HuH-7.5 (cell line): ENCODE measurements at places on chromosomes 6 and 20.
A peak's percentile ranks its signal among the peaks of the same experiment; 100 is the strongest.

DNA sequence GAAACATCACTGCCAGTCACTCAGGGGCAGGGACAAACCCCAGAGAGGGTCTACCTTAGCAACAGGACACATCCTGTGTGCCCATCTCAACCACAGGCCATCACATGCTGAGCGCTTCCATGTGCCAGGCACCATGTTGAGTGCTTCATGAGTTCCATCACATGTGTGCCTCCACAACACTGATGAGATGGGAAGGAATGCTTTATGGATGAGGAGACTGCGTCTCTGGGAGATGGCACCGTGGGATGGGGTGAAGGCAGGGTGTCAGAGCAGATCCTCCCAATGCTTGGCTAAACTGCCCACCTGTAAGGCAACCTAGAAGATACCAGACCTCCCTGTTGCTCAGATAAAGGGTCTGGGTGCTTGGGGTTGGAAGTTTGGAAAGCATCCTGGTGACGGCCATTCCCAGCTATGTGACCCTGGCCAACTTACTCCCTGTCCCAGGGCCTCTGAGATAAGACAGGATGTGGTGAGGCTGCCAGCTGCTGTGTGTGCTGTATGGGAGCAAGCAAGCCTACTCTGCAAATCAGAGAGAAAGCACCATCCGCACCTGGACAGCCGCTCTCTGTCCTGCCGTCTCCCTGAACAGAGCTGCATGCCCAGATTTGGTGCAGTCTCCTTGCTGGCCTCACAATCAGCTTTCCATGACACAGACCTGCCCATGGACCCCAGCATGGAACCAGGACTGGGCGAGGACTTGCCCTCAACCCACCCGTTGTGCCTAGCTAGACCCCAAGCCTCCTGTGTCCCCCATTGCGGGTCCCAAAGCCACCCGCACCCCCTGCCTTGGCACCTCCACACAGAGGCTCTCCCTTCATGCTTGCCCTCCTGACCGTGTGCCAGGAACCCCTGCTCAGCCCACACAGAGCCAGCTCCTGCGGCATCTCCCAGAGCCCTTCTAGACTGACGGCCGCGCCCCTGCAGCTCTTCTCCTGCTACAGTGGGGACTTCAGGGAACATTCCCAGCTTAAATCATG is 143.7 kb downstream of the SYNDIG1 start:
- DNase-seq = no peak

DNA sequence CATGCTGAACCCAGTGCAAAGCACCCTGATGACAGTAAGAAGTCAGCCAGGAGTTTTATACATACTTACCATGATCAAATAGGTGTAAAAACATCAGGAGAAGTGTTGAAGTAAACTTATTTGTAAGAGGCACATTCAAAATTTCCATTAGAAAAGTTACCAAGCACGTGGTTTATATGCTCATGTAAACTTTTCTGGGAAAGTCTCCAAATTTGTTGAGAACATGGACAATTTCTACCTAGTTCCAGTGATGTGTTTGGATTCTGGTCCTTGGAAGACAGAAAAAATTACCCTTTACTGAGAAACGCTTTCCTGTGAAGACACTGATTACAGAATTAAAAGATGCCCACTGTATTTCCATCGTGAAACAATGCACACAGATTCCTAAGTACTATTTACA is 288.9 kb upstream of the CDH4 start:
- no peak for DNase-seq

GRCh38 chr6:88179692-88180091 is 13.5 kb upstream of the CNR1 start:
- DNase-seq = no peak

- peak; percentile 99 for DNase-seq
Measured at GRCh38 chr20:63835021-63835858, 4.2 kb upstream of the ZBTB46 start.

DNA sequence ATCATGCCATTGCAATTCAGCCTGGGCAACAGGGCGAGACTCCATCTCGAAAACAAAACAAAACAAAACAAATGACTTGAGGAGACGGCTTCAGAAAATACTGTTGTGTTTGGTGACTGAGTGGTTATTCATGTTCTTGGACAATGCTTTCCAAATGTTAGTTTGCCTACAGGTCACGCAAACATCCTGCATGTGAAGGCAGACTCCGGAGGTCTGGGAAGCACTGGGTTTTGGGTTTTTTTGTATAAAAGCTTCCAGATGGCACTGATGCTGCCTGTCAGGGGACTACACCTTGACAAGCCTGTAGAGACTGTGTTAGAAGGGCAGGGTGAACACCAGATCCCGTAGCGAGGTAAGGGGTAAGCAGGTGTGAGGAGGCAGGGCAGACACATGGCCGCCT is 81.7 kb downstream of the THBS2 start:
- no peak for DNase-seq

DNA sequence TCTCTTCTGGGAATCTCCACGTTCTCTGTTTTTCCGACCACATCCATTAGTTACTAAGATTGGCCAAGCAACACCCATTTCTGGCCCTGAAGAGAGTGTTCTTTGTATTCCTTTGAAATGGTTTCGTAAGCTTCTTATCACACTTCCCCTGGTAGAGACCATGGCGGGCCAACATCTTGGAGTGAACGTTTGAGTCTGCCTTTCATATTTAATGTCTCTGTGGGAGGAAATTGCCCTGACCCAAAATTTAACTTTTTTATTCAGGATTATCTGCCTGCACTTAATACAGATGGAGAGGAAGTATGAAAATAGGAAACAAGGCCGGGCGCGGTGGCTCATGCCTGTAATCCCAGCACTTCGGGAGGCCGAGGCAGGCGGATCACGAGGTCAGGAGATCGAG is 177.0 kb upstream of the SNX9 start:
- DNase-seq = no peak

GRCh38 chr6:40620574-40621240 is 33.5 kb upstream of the LRFN2 start:
- DNase-seq = no peak

DNA sequence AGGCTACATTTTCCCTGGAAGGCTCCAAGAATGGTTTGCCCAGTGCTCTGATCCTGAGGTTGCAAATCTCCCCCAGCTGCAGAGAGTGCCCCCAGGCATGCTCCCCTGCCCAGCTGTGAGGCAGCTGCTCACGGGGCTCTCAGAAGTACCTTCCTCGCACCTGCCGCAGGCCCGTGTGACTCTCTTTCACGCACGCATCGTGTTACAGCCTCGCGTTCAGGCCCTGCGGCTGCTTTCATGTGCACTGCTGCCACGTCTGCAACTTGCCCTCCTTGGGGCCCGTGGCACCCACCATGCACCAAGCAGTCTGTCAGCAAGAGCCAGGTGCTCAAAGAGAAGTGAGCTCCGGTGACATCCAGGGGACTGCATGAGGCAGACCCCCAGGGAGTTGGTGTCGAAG is 28.6 kb upstream of the SPO11 start:
- no peak for DNase-seq

- DNase-seq = no peak
Measured at GRCh38 chr20:41563087-41563486, 55.1 kb downstream of the CHD6 start.

- no peak for DNase-seq
Measured at GRCh38 chr20:20413810-20414281, 45.9 kb downstream of the INSM1 start.

DNA sequence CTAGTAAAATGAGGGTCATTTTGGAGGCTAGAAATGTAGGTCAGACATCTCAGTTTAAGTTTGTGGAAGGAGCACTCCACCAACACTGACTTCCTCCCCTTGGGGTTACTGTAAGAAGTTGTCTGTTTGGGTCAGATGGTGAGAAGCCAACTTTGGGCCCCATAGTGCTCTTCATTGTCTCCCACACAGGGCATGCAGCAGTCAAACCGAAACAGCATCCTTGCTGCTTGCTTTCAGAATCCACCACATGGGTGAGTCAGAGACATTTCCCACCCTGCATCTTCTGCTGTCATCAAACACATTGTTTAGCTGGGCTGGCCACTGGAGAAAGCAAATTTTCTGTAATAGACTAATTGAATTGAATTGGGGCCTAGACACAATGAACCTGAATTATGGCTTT is 16.8 kb downstream of the IL17F start:
- no peak for DNase-seq

DNA sequence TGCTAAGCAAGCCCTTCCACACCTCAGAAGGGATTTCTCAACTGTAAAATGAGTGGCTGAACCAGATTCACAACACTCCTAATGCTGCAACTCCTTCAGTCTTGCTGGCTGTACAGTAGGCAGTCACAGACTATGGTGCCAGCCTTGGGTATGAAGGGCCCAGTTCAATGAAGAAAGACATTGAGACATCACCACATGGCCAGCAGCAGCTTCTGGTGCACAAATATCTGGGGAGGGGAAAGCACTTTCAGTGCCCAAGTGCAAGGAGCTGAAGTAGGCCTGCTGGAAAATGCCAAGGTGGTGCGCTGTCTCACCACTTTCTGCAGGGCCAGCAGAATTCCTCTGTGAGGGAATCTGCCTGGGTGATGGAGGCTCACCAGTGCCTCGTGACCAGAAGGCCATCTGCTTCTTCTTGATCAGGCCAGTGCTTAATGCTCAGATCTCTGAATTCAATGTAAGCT is 1.8 kb downstream of the PLA2G7 start:
- no peak for DNase-seq

- DNase-seq = no peak
Measured at GRCh38 chr6:3625149-3625979, 126.1 kb downstream of the PXDC1 start.

DNA sequence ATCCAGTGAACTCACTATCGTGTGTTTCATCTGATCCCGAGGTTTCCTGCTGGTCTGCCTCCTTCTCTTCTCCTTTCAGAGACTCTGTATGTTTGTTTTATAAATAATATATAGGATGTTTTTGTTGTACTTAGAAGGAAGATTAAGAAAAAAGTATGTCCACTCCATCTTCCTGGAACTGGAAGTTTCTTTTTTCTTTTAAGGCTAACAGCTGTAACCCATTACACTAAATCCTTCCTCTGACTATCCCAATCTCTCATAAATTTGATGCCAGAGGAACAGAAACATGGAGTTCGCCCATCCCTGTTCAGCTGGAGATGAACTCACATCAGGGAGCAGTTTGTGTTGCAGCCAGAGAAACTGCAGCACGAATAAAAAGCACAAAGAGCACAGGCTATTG is 20.7 kb downstream of the RIPK1 start:
- no peak for DNase-seq

DNA sequence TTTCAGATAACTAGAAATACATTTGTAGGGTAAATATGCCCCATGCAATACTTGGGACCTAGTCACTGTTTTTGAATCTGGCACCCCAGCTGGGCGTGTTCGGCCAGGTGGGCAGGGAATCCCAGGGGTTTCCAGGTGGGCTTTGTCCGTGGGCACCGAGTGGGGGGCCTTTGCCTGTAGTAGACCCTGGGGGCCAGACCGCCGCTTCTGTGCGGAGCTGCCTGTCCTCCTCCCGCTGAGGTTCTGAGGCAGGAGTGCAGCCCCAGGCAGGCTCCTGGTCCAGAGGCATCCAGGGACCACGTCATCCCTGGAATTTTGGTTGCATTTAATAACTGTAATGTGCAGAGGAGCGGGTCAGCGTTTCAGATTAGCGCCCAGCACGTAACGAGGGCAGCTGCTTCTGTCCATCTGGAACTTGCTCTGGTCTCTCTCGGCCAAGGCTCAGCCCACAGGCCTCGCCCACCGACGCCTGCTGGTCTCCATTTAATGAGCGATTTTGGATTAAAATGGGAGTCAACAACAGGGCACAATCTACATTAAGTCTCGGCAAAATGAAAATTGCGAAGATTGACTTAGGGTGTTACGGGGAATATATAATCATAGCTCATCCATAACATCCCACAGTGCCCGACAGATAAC is 12.8 kb downstream of the BHLHE23 start:
- no peak for DNase-seq

DNA sequence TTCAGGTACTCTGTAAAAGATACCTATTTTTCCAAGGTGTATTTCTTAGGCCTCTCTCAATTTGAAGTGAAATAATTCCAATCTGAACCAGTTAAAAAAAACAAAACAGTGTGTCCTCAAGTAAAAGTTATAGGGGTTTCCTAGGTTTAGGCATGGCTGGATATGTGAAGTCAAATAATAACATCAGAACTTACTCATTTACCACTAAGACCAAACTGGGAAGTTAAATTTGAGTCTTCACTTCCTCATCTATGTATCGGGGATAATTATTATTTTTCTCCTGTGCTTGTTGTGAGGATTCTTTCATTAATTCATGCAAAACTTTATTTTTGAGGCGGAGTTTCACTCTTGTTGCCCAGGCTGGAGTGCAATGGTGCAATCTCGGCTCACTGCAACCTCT is 86.2 kb upstream of the PTPRK start:
- no peak for DNase-seq

- DNase-seq = peak; percentile 18
Measured at GRCh38 chr20:20366876-20367574, 879 bp upstream of the INSM1 start.

DNA sequence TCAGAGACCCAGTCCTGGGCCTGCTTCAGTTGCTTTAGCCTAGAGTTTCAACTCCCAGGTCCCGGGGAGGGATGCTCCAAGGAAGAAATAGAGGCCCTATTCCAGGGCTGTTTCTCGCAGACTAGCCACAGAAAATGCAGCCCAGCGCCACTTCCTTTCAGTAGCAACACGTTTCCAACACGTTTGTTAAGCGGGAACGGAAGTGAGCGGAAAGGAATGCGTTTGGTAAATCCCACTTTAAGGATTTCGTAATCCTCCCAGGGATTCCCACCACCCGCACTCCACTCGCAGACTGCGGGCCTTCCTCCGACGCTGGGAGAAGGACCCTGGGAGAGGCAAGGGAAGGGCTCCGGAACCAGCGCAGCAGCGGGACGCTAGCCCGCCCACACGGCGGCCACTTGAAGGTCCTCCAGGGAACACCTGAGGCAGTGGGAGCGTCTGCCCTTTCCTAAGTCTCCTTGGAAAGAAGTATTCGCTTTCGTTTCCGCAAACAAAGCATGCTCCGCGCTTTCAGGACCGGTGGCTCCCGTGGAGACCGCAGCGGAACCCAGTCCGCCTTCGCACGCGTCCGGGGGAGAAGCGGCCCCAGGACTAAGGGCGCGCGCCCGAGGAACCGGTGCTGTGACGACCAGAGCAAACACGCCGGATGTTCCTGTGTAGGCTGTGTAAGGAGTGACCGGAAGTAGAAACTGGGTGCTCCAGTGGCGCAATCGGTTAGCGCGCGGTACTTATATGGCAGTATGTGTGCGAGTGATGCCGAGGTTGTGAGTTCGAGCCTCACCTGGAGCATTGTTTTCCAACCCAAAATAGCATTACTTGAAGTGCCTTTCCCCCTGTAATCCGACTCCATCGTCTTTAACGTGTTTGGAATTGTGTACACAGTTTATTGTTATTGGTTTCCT is 227.6 kb upstream of the PRSS16 start:
- peak; percentile 37 for DNase-seq

GRCh38 chr6:49327005-49327404 is 136.0 kb downstream of the MMUT start:
- DNase-seq = no peak

GRCh38 chr6:34161857-34162515 is 16.1 kb upstream of the GRM4 start:
- DNase-seq = no peak

- no peak for DNase-seq
Measured at GRCh38 chr6:53861518-53861917, 66.7 kb downstream of the LRRC1 start.

- DNase-seq = no peak
Measured at GRCh38 chr6:112831022-112831421, 483.9 kb downstream of the RFPL4B start.

GRCh38 chr6:151101816-151102694 is 137.7 kb upstream of the AKAP12 start:
- DNase-seq = no peak
